ENCODE measurements at places on chromosomes 13 and 19.

DNA sequence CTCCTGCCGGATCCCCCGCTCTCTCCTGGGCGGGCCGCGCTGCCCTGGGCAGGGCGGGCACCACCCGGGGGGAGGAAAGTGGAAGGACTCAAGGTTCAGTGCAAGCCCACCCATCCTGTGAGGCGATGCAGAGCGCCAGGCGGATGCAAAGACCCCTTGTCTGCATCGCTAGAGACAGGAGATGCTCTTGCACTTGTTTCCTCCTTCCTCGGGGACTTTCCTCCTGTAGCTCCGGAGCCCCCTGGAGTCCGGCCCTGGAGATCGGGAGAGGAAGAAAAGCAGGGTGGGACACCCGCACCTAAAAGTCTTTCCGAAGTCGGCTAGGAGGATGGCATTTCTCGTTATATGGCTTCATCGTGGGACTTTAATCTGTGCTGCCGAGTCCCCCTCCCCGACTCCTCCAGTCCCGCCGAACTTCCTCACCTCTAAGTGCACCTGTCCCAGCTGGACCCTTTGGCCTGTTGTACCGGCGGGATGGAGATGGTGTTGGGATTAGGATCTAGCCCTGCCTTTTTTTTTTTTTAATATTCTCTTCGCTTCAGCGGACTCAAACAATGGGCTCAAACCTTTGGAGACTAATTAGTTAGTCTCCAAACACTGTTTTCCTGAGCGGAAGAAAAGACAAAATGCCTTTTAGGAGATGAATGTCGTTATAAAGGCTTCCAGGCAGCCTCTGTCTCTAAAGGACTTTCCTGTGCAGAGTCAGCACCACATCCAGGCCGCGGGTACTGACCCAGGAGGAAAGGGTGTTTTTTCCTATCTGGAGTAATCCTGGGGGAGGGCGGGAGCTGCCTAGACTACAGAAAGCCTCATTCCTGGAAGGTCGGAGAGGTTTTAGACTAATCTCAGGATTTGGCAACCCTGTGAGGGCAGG, 725 bp downstream of the FAM124A start:
- DNase-seq: peak; percentile 35

GRCh38 chr13:73656863-73657262, 477.3 kb downstream of the KLF12 start:
- DNase-seq: no peak

GRCh38 chr13:57063007-57063406, 77.7 kb upstream of the PRR20A start:
- DNase-seq: no peak

DNA sequence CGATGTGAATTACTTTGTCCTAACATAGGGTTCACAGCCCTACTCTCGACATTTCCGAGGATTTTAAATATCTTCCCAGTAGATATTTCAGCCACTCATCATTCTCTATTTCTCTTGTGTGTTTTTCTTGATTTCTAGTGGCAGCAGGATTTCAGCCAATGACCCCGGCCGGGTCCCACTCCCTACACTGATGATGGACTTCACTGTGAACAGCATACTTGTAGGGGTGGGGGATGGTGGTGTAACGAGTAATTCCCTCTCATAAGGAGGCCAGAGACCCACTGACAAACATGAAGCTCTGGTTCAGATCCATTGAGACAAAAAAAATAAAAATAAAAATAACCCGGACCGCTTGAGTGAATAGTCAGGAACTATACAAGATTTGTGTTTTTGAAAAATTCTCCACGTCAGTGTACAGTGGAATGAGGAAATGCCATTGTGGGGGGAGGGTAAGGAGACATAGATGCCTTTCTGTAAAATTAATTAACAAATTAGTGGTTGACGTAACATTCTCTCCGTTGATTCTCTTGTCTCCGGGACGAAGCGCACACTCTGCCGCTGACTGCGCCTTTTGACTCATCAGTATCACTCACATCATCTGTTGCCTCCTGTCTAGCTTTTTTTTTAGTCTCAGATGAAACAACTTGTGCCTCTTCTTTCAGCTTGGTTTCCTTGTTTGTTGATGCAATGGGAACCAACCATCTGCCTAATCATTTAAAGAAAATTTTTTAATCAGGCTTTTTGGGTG, 48.8 kb upstream of the IRS2 start:
- no peak for DNase-seq

GRCh38 chr13:63427170-63427569, 2011.5 kb upstream of the PCDH20 start:
- no peak for DNase-seq

DNA sequence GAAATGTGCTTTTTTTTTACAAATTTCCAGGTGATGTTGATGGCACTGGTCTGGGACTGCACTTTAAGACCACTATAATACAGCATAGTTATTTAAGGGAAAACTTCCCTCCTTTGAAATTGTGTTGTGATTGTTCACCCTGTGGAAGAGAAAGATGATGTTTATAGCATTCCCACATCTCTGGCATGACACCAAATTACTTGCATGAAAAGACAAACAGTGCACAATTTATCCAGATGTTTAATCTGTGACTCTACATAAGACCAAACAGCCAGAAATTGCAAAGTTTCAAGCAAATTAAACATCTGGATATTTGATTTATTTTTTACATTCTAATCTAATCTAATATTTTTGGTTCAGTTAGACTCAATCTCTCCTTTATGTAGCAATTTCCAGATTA, 51.6 kb downstream of the UFM1 start:
- no peak for DNase-seq

- peak; percentile 24 for DNase-seq
Observed at GRCh38 chr13:23828866-23829265, 60.3 kb downstream of the MIPEP start.

DNA sequence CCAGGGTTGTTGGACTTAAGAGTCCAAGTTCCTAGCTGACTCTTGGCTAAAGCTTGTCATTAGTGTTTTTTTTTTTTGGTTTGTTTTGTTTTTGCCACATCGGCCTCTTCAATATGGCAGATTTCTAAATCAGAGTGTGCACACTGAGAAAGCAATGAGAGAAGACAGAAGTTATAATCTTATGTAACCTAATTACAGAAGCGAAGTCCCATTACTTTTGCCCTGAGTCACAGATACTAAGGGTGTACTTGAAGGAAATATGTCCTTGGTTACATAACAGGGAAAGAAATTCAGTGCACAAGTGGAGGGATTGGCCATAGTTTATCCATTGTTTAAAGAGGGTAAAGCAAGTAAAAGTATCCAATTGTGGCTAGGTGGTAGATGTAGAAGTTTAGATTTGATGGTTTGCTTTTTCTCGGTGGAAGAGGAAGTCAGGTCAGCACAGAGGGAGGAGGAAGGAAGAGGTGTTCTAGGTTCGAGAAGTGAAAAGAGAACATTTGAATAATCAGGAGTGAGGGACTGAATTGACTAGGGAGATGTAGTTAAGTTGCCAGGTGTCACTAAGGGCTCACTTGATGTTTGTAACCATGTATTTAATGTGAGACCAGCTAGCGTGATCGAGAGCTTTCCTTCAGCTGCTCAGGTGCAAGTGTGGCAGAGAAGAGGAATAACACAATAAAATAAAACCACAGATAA, 12.2 kb downstream of the GTF2F2 start:
- no peak for DNase-seq

- DNase-seq: no peak
Observed at GRCh38 chr13:111965466-111966214, 101.3 kb upstream of the SOX1 start.

DNA sequence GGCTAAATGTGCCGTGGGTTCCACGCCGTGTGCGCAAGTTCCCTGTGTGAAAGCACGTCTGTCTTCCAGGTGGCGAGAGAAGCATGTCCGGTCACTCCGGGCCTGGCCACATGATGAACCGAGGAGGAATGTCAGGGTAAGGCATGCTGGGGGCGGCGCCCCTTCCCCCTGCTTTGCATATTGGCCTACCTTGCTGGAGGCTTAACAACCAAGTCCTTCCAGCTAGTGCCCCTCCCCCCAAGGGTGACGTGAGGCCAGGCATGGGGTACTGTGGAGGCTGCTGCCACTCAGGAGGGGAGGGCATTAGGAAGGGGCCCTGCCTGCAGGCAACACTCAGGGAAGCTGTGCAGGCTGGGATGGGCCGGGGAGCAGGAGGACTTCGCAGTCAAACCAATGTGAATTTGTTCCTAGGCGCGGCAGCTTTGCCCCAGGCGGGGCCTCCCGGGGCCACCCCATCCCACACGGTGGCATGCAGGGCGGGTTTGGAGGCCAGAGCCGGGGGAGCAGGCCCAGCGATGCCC, 12.5 kb downstream of the MICOS13 start:
- DNase-seq: no peak

- no peak for DNase-seq
Observed at GRCh38 chr13:46404733-46405100, 17.7 kb upstream of the RUBCNL start.

- peak; percentile 38 for DNase-seq
Observed at GRCh38 chr19:1945899-1946298, 4.9 kb downstream of the CSNK1G2 start.

DNA sequence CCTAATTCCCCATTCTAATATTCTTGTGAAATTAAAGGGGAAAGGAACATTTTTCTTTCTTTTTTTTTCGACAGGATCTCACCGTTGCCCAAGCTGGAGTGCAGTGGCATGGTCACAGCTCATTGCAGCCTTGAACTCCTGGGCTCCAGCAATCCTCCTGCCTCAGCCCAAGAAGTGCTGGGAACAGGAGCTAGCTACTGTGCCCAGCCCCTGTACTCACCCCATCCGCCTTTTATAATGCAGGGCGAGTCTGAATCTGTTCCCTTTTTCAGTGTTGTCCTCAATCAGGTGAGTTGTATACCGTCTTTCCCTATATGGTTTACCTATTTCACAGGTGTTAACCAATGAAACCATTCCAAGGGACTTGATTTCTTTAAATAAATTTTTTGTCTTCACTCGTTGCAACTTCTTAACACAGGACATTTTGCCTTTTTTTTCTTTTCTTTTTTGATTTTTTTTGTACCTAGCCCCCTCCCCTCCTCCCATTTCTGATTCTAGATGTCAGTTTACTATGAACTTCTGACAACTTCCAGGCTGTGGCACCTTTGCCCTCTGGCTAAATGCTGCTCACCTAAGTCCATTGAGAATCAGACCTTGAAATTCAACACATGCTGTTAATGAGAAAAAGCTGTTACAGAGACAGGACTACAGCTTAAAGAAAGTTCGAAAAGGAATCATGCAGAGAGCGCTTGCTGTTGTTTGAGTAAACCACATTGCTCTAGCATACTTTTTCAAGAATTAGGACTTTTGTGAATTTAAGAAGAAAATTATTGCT, 562.1 kb upstream of the KLF12 start:
- DNase-seq: no peak

DNA sequence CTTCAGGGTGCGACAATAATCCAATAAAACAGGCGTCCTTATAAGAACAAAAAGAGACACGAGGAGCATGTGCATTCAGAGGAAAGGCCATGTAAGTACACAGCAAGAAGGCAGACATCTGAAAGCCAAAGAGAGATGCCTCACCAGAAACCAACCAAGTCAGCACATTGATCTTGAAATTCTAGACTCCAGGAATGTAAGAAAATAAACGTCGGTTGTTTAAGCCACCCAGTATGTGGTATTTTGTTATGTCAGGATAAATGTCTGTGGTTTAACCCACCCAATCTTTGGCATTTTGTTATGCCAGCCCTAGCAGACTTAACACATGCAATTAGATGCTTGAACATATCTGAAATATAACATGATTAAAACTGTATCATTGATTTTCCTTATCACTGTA, 452.0 kb downstream of the SLITRK6 start:
- peak; percentile 75 for DNase-seq

DNA sequence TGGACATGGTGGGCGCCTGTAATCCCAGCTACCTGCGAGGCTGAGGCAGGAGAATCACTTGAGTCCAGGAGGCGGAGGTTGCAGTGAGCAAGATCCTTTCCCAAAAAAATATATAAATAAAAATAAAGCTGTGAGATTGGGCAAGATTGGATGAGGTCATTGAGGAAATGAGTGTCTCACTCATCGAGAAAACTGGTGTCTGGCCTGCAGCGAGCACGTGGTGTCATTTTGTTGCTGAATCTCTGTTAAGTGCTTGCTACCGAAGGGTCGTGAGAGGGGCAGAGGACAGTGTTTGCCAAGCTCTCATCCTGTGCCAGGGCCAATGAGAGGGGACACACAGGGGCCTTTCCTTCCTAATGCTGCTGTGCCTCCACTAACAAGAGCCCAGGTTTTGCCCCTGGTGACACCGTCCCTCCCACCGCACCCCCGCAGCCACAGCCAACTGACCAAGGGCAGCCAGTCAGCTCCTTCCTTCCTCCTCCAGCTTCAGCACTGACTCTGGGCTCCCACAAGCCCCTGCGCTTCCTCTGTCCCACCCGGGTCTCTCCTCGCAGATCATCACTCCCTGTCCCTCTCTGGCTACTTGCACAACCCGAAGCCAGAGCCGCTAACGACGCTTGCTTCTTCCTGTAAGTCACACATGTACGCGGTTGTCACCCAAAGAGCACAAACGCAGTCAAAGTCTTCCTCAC, 3.2 kb downstream of the POLD1 start:
- no peak for DNase-seq

- DNase-seq: peak; percentile 45
Observed at GRCh38 chr19:19348266-19348665, 27.6 kb downstream of the MAU2 start.

- DNase-seq: no peak
Observed at GRCh38 chr13:83125791-83126190, 756.5 kb downstream of the SLITRK1 start.

DNA sequence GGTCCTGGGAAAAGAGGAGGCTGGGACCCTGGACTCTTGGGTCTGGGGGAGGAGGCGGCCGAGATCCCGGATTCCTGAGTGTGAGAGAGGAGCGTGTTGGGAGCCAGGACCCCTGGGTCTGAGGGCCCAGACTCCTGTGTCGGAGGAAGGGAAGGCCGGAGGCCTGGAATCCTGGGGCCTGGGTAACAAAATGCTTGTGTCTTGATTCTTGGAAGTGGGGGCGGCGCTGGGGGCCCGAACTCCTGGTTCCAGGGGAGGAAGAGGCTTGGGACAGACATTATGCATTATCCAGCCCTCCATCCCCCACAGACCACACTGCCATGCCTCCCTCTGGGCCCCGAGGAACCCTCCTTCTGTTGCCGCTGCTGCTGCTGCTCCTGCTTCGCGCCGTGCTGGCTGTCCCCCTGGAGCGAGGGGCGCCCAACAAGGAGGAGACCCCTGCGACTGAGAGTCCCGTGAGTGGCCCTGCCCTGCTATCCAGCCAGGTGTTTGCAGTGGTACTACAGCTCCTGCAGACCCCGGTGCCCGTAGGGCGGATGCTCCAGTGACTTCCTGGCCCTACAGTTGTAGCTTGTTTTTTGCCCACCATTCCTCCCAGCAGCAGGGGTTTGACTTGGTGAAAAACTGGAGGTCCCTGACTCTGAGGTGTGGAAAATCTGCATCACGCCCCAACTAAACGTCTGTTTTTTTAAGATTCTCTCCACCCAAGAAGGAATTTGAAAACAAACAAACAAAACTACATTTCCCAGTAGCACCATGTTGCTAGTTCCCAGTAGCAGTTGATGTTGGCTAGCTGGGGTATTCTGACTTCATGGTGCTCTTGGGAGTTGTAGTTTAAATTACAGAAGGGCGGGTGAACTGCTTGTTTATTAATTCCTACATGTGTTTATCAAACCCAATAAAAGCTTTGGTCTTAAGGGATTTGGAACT, 630 bp downstream of the NUCB1 start:
- peak; percentile 48 for DNase-seq

Data from astrocyte of the hippocampus (primary cell).